NCI-H748 treated with DMSO at 0.1 percent for 48 hours (cell line): ENCODE measurements at places on chromosomes 5 and 9.

GRCh38 chr5:132785365-132785764, 8.3 kb upstream of the SEPTIN8 start:
- DNase-seq: no peak

DNA sequence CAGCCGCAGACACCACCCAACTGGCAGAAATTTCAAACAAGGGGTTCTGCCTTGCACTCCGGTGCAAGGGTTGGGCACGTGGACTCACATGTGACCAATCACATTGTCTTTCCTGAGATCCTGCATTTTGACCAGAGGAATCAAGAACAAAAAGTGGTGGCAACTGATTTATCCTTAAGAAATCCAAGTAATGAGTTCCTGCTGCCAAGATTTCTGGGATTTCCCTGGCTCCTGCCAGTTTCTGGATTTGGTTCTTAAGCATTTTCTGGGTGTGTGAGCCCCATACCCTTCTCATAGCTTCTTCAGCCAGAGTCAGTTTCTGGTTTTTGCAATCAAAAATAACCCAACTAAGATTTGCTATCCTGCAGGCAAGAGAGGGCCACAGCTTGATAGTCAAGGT, 17.4 kb upstream of the KCNIP1 start:
- DNase-seq: no peak

DNA sequence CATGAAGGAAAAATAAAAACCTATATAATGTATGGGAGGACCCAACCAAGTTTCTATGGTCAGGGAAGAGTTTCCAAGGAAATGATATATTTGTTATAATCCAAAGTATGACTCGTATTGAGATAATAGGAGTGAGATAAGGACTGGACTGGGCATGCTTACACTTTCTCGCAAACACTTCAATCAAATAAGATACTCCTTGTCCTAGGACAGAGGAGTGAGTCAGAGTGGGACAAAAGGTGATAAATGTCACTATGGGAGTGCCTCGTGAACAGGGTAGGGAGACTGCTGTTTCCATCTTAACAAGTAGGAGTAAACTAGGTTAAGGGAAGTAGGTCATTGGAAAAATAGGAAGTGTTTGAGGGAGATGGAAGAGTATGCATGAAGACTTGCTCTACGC, 47.2 kb downstream of the MACIR start:
- no peak for DNase-seq

DNA sequence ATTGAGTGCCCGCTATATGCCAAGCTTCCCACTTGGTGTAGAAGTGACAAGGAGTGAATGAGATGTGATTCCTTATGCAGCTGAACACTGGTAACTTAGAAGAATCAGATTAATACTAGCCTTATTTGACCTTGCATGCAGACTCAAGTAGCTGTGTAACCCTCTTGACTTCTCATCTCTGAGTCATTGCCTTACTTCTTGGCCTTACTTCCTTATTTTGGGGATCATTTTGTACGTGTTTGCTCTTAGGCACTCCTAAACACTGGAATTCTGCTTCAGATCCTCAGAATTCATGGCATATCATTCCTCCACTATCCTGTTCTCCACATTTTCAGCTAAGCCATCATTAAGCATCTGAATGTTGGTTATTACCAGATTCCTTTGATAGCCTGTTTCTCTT, 948.9 kb upstream of the ARRDC3 start:
- no peak for DNase-seq

DNA sequence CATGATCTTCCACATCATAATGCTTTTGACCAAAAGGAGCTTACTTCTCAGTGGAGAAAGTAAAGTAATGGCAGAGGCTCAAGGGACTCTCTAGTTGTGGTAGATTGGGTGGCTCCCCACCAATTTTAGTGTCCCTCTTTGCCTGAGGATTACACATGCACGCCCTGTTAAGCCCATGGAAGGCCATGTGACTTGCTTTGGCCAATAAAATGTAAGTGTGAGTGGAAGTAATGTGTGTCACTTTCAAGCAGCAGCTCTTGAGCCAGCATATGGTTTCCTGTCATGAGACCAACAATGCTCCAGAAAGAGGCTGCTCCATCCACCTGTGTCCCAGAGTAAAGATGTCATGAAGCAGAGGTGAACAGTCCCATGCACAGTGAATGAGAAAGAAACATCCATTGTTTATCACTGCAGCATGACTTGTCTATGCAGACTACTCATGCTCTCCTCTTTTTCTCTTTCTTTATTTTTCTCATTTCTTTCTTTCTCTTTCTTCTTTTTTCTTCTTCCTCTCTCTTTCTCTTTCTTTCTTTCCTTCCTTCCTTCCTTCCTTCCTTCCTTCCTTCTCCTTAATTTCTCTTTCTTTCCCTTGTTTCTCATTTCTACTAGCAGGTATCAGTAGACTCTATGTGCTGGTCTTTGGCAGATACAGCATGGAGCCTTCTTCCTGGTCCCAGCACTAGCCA, 57.3 kb upstream of the EGFLAM start:
- no peak for DNase-seq

DNA sequence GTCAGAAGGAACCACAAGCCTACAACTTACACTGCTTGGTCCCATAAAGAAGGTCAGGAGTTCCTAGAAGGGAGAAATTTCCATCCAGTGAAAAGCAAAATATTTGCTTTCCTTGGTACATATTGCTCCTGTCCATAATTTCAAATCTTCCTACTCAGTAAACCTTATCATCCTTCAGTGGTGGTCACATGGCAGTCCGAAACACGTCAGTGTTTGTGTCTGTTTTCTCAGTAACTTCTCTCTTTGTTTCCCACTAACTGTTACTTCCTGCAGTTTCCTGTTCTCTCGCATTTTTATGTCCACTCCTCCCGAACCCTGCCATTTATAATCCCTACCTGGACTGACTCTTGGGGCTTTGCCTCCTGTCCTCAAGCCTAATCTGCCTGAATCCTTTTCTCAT, 129.1 kb downstream of the FANCC start:
- no peak for DNase-seq

DNA sequence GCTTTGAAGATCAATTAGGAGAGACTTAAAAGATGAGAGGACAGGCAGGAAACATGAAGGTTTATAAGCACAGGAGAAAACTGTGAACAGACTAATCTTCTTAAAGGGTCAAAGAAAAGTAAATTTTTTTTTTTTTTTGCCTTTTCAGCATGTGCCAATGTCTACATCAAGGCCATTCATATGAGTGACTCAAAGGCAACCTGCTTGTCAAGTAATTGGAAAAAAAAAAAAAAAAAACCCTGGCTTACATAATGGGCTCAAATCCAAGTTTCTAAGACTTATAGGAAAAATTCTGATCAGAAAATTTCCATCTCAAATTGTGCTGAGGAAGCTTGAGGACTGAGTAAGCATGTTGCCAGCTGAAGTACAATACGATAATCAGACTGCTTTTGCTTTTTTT, 15.9 kb downstream of the PPP2R2B start:
- DNase-seq: no peak

GRCh38 chr5:104305602-104306001, 743.0 kb upstream of the NUDT12 start:
- DNase-seq: no peak

GRCh38 chr9:135512241-135512603, 9.0 kb upstream of the LCN1 start:
- no peak for DNase-seq

- DNase-seq: no peak
Observed at GRCh38 chr5:33688526-33688925, 203.3 kb downstream of the ADAMTS12 start.

DNA sequence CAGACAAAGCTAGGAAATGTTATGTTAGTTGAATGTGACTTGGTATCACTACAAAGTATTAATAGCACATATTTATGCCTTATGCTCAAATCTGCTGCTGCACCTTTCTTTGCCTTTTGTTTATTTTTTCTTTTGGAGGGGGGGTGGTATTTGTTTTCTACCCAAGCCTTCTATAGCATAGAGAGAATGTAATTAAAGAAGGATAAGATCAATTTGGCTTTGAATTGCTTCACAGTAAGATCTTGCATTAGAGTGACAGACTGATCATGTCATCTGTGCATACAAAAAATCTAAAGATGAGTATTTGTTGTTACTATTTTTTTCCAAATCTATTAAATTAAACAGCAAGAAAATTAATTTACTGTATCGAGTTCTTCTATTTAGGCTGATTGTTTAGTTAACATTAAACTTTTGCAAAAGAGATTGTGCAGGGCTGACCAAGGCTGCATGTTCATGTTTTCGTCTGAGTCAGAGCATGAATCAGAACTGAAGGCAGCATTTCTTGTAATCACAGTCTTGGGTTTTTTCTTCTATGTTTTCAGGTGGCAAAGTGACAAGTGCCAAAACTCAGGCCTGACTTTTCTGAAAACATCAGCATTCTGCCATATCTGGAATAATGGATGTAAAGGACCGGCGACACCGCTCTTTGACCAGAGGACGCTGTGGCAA, 1007.1 kb upstream of the WWC1 start:
- DNase-seq: no peak

GRCh38 chr9:133874060-133874657, 118.0 kb downstream of the VAV2 start:
- no peak for DNase-seq

GRCh38 chr5:143898381-143898780, 86.4 kb downstream of the HMHB1 start:
- no peak for DNase-seq

DNA sequence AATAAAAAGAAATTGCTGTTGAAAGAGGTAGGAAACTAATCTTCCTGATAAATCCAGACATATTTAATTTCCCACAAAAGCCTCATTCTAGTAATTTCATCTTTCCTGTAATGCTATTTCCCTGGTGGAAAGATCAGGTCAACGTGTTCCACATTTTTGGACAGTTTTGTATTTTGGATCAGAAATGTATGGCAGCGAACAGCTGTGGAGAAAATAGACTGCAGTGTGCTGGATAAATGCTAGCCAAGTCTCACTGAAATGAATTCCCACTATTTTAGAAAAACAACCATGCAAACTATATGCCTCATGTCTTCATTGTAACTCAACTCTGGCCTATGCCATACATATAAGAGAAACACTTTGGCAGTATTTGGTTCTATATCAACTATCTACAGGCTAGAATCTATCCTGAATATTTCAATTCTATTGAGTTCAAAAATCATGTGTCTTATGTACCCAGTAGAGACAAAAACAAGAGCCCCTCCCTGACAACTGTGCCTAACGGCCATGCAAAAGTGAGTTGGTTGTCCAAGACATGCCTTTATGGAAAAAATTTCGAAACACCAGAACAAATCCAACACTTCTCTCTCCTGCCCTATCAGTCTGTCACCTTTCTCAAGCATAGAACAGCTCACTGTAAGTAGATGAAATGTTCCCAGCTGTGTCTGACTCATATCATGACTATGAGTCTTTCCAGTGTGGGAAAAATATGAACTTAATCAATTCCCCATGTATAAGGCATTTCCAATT, 191.3 kb upstream of the NREP start:
- DNase-seq: no peak

DNA sequence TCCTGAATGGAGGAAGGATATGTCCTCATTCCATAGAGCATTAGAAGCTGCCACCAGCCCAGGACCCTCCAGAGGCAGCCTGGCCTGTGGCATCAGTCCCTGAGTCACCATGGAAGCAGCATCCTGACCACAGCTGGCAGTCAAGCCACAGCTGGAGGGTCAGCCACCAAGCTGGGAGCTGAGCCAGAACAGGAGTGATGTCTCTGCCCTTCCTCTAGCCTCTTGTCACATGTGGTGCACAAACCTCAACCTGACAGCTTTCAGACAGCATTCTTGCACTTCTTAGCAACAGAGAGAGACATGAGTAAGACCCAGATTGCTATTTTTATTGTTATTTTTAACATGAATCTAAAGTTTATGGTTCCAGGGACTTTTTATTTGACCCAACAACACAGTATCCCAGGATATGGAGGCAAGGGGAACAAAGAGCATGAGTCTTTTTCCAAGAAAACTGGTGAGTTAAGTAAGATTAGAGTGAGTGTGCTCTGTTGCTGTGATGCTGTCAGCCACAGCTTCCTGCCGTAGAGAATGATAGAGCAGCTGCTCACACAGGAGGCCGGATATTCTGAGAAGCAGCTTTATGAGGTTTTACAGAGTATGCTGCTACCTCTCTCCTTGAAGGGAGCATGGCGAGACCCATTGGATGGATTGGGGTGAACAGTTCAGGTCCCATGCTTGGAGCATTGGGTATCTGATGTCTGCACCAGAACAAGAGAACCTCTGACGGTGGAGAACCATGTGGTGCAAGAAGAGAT, 13.0 kb upstream of the CYFIP2 start:
- DNase-seq: no peak
